ENCODE measurements at places on chromosomes 13 and 19.

GRCh38 chr13:97544031-97544765 is 110.2 kb downstream of the RAP2A start:
- DNase-seq: no peak

GRCh38 chr19:16896146-16897028 is 7.6 kb downstream of the F2RL3 start:
- DNase-seq: no peak

- no peak for DNase-seq
Observed at GRCh38 chr13:26202365-26202972, 19.6 kb downstream of the RNF6 start.

- DNase-seq: no peak
Observed at GRCh38 chr13:49220036-49220855, at the start of gene MLNR. Gene MLNR, plus strand, starts transcription at chr13:49220338. Its CDS starts 0 bp downstream, at chr13:49220338.

GRCh38 chr13:97133955-97134354 is 88.2 kb upstream of the MBNL2 start:
- DNase-seq: no peak

DNA sequence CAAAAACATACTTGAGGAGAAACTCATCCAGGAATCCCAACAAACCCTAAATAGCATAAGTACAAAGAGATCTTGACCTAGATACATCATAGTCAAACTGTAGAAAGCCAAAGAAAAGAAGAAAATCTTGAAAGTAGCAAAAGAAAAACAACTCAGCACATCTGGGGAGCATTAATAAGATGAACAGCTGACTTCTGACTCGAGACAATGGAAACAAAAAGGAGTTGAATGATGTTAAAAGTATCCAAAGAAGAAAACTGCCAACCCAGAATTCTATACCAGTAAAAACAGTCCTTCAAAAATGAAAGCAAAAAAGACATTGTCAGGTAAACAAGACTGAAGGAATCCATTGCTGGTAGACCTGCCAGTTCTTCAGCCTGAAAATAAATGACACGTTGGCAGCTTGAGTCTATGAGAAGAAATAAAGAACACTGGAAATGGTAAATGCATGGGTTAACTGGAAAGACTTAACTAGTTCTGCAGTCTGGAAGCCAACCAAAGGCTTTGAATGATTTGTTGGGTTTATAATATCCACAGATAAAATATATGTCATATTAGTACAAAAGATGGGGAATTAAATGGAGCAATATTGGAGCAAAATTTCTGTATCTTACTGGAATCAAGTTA is 46.8 kb downstream of the TSSK6 start:
- DNase-seq: no peak

DNA sequence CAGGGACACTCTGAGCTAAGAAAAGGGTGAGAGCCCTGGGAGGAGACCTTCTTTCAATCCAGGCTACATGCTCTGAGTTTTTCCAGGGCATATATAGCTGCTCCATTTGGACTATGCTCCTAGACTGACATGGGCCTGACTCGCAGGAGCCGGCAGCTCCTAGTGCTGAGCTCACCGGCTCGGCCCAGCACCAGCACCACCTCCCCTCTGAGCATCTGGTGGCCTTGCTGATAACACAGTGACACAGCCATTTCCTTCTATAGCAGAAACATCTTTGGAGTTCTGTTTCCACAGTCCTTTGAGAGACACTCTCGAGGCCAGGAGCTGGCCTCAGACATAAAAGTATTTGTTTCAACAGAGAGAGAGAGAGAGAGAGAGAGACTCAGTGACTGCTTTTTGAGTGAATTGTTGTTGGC is 184.9 kb downstream of the TM9SF2 start:
- DNase-seq: peak; percentile 85

DNA sequence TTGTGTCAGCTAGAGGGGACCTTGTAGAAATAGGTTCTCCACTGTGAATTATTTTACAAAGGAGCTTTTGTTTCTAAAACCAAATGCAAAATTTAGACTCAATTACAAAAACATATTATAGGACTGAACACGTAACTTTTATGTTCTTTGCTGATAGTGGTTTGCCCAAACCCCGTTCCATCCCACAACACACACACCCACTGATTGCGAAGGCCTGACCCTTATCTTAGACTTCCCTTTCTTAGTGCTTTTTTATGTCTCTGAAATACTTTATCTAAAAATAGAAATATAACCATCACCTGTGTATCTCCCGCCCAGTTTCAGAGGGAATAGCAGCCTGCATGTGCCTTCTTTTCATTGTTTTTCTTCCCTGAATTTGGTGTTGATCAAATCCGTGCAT is 13.0 kb downstream of the CCNA1 start:
- DNase-seq: no peak

GRCh38 chr13:68976287-68976686 is 1131.3 kb upstream of the ATXN8OS start:
- no peak for DNase-seq

DNA sequence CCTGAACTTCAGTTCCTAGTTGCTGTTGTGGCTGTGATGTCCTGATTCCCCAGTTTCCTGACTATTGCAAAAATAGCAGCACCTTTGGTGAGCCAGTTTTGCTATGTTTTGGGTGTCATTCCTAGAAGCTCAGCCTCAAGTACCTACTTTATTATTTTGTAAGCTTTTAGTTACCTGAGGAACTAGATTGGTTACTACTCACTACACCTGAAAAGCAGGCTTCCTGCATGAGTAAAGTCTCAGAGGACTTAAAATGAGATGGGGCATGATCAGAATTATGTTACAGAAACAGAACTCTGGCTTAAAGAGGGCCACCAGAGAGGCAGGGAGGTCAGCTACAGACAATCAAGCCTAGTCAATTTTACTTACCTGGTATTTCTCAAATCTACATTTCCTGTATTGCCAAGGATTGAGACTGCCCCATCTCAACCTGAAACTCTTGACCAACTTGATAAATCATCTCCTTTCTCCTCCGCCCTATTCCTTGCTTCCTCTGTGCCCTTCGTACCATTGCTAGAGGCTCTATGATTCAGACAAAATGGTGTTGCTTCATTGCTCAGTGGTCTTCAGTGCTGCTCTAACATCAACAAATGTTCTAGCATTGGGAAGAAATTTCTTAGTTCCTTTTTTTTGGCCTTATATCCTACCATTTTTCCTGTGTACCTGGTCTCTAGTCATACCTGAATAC is 58.9 kb downstream of the RAP2A start:
- no peak for DNase-seq

GRCh38 chr13:101291206-101291605 is 125.1 kb downstream of the NALCN start:
- no peak for DNase-seq

DNA sequence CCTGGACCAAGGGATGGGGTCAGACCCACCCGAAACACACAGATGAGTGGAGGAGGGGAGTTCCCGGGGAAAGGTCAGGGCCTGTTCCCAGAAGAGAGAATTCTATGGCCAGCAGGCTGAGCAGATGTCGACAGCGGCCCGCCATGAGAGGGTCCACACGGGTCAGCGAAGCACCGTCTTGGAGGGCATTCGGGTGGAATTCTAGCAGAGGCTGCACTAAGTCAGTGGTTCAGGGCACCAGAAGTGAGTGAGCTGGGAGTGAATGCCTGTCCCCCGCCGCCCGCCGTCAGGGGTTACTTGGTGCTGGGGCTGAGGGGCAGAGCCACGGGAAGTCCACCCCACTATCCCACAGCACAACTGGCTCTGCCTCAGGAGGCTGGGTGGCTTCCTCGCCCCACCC is 96.2 kb upstream of the VSTM2B start:
- DNase-seq: no peak

GRCh38 chr19:37989855-37990254 is 82.8 kb downstream of the SIPA1L3 start:
- no peak for DNase-seq
